Activated CD4-positive, alpha-beta T cell treated with anti-CD3 and anti-CD28 coated beads, Interleukin-2, amount 10 ng/mL, durations not matched to agents 24 days and 14 days (primary cell): ENCODE measurements at places on chromosomes 13 and 19.
A peak's percentile ranks its signal among the peaks of the same experiment; 100 is the strongest.

- DNase-seq: no peak
Observed at GRCh38 chr13:39284801-39285388, 246.6 kb downstream of the NHLRC3 start.

DNA sequence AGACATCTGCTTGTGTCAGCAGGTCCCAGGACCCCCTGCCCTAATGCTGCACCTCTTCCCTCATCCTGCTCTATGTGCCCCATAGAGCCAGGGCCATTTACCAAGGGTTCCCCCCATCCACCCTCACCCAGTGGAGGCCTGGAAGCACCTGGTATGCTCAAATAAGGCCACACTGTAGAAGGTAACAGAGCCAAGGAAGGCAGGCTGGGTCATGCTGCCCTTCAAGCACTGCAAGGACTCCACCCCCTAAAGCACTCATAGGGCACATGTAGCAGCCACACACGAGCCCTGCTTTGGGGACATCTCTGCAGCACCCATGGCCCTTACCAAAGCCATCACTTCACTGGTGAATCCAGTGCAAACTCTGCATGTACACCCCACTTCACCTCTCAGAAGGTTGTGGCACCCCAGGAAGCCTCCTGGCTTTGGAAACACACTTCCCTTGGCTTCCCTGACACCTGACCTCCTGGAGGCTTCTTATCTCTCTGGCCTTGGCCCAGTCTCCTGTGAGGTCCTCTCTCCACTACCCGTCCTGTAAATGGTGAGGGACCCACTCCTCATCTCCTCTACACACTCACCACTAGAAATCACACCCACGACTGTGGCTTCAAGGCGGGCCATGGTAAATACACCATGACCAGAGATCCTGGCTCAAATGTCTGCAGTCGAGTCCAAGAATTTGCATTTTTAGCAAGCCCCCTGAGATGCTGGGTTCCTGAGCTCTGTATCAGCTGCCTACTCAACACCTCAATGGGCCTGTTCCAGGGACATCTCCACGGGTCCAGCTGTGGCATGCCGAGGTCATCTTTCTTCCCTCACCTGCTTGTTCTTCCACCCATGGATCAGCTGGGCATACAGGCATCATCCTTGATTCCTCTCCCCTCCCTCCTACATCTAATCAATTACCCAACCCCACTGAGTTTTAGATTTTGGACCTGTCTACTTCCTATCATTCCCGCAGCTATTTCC is 80.9 kb upstream of the DOCK9 start:
- no peak for DNase-seq

- no peak for DNase-seq
Observed at GRCh38 chr13:98487522-98487921, 89.4 kb downstream of the STK24 start.

GRCh38 chr13:65677906-65678305 is 1552.2 kb downstream of the PCDH9 start:
- DNase-seq: no peak

- no peak for DNase-seq
Observed at GRCh38 chr13:106275446-106276032, 259.9 kb downstream of the EFNB2 start.

GRCh38 chr13:42041011-42041683 is 7.3 kb upstream of the DGKH start:
- DNase-seq: peak; percentile 80

DNA sequence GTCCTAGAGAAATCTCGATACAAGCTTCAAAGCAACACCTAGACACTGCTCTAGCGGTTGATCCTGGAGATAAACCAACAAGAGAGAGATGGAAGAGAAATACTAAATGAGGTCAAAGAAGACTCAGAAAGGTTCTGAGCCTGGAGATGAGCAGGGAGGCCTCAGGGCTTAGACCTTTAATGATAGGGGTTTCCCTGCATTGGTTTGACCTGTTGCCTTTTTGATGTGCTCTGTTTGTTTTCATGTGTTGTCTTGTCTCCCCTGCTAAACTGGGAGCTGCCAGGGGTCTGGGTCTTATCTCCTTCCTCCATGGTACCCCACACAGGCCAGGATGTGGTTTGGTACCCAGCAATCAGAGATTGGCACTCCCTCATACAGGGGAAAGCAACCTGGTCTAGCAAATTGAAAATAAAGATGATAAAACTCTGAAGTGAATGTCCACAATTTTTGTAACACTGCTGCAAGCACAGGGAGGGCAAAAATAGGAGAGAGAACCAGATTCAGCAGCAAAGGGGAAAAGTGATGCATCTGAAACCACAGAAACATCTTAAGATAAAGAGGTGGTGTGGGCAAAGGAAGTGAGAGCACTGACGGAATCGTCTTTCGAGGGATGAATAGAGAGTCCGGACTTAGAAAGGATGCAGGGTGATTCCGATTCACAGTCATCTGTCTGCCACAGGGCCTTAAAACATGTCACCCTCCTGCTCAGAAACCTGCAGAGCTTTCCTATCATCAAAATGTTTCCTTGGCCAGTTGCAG is 3.5 kb downstream of the FFAR2 start:
- peak; percentile 66 for DNase-seq

DNA sequence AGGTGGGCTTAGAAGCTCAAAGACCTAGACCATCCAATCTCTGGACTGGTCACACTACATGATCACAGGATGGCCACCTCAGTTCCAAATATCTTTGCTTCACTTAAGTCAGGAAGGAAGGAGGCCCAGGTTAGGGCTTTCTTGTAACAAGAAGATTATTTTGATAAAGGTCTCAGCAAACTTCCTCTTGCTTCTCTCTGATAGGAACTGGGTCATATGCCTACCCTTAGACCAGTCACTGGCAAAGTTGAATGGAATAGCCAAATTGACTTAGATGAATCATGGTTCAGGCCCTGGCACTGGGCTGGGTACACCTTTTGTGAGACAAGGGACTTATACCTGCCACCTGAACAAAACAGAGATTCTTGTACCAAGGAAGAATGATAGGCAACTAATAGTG is 11.0 kb downstream of the FRY start:
- DNase-seq: no peak

DNA sequence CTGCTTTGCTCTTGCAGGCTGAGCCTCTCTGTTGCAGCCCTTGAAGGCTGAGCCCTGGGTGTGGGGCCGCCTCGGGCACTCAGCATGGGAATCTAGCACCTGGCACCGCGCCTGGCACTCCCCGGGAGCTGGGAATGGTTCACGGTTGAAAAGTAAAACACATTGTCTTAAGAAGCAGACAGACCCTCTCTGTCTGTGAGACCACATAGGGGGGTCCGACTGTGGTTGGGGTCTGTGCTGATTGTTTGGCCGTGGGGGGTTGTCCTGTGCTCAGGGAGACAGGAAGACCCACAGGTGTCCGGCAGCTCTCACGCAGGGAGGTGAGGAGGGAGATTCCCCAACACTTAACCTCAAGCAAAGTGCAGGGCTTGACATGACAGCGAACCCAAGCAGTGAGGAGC is 64.8 kb downstream of the SOX1 start:
- no peak for DNase-seq

GRCh38 chr13:64591971-64592370 is 2638.2 kb downstream of the PCDH9 start:
- DNase-seq: no peak

- no peak for DNase-seq
Observed at GRCh38 chr19:55441692-55442321, 1.3 kb downstream of the SHISA7 start.

- DNase-seq: no peak
Observed at GRCh38 chr13:28041501-28041900, 53.0 kb upstream of the URAD start.

GRCh38 chr13:24943136-24943535 is 152.8 kb upstream of the PABPC3 start:
- no peak for DNase-seq

DNA sequence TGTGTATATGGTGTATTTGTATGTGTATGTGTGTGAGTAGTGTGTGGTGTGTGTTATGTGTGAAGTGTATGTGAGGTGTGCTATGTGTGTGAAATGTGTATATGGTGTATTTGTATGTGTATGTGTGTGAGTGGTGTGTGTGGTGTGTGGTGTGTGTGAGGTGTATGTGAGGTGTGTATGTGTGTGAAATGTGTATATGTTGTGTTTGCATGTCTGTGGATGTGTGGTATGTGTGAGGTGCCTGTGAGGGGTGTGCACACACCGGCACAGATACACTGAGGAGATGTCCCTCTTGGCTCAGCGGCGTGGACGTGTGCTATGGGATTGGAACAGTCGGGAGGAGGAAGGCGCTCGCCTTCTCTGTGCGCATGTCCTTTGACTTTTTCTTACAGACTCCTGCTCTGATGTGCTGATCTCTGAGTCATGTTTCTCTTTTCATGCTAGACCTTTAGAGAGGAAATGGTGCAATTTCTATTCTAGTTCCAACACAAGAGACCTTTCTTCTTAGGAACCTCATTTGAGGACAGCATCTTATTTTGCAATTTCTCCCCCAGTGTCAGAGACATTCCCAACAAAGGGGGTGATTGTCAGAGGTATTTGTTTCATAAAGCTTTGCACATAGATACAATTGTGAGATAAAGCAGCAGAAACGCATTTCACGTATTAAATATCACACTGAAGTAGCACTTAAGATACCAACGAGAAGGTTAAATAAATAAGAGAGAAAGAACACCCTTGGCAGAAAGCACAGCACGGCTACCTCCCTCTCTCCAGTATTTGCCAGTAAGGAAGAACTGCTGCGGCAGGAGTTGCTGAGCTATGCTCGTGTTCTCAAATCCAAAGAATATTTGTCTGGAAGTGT is 11.3 kb upstream of the TNFRSF19 start:
- DNase-seq: peak; percentile 56

DNA sequence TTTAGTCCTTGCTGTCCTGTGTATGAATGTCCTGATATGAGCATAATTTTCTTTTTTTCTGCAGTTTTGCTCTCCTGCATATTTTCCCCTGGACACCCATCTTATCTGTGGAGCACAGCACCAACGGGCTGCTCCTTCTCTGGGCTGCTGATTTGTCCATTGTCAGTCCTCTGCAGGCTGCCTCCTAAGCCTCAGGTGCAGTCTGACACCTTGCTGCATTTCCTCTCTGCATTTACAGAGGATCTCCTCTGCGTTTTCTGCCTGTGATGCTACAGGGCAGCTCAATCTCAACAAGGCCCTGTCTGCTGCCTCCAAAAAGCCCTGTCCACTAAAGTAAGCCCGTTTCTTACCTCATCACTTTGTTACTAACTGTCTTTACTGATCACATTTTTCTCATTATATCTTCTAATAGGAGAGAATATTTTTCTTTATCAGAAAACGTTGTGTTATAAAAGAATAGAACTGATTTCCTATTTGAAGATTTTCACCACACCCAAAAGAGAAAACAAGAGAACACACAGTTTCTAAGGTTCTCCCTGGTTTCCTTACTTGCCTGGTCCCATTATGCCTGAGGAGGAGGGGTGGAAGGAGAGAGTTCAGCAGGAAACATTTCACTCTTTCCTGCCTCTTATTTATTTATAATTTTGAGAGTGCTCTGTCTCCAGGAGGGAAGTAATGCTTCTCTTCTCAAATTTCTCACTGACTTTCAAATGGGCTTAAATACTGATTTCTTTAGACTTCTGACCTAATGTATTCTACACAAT is 65.6 kb upstream of the TDRD3 start:
- DNase-seq: no peak

DNA sequence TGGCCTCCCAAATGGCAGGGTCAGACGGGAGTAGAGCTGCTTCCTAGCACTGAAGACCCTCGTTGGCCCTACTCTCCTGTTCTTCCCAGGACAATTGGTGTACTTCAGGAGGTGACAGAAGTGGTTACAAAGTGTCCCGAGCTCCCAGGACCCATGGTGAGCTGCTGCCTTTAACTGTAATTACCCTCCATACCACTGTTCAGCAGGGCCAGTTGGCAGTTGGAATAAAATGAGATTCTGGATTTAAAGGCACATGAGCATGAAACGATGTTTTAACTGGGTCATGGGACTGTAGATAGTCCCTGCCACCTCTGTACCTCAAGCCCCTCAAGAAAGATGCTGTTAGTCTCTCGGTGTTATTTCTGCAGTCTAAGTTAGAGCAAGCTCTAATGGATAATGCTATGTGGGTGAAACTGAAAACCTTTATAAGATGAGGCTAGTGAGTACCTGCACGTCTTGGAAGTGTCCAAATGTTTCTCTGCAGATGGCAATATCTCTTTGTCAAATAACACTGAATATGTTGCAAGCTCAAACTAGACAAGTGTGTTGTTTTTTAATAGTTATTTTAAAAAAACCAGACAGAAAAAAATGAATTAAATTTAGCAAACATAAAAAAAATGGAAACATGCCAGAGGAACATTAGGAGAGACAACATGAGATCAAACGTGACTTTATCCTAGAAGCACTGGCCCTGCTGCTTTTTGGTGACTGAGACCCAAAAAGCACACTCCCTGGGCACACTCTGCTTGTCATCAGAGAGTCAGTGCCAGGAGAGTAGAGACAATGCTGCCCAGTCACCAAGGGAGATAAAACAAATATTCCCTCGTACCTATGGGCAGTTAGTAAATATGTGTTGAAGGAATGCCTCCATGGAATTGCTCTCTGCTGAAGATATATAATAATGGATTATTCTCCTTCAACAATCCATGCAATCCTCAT is 266.3 kb downstream of the LMO7 start:
- no peak for DNase-seq

- no peak for DNase-seq
Observed at GRCh38 chr13:30866677-30867076, 39.4 kb upstream of the MEDAG start.

DNA sequence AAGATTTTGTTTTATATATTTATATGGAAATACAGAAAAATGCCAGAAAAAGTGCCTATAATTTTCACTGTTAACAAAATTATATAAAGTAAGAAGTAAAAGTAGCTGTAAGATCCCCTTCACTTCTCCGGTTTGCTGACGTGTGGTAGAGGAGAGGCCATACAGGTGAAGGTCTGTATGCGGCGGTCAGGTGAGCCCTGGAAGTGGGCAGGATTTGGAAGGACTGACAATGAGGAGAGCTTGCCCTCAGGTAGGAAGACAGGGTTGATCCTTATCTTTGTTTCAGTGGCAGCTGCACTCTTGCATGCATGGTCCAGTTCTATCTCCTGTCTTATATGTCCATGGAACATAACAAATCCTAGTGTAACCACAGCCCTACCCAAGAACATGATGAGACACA is 16.9 kb upstream of the TFDP1 start:
- peak; percentile 31 for DNase-seq

DNA sequence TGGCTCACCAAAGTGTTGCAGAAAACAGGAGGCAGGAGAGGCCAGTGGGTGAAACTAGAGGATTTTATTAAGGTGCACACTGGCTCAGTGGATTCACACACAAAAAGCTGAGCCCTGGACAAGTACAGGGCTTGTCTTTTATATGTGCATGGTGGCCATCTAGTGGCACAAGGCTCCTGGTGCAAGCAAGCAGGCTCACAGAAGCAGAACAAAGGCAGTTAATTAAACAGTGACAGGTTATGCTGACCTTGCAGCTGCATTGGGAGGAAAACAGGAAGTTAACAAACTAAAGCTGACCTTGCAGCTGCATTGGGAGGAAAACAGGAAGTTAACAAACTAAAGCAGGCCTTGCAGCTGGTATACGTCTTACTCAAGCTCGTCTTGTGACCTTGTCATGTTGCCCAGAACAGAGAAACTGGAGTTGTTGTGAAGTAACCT is 65.3 kb upstream of the ZNF681 start:
- no peak for DNase-seq

- no peak for DNase-seq
Observed at GRCh38 chr19:45567609-45568008, 17.0 kb downstream of the OPA3 start.

GRCh38 chr19:42132851-42133528 is 744 bp upstream of the POU2F2 start:
- DNase-seq: peak; percentile 97

GRCh38 chr19:2779121-2779740 is 3.8 kb downstream of the SGTA start:
- no peak for DNase-seq

GRCh38 chr13:70964124-70964523 is 855.9 kb upstream of the KLHL1 start:
- no peak for DNase-seq
